ENCODE measurements at places on chromosomes 1 and 21.

GRCh38 chr1:61254634-61255357, 172.4 kb downstream of the NFIA start:
- no peaks in the 10 kb centered on the region for H3K27me3 ChIP-seq
- no peak overlapping the region for H3K27ac ChIP-seq
- no peak overlapping the region for H3K4me3 ChIP-seq
- H3K4me1 ChIP-seq, result peaks cover 16% of the 10 kb centered on the region
- no peaks in the 10 kb centered on the region for H3K36me3 ChIP-seq

GRCh38 chr1:41720861-41721410, 197.8 kb downstream of the HIVEP3 start:
- DNase-seq, result no peak
- H3K27ac ChIP-seq, result no peak overlapping the region
- peaks cover 5% of the 10 kb centered on the region for H3K4me1 ChIP-seq
- no peak overlapping the region for H3K4me3 ChIP-seq
- H3K36me3 ChIP-seq, result no peaks in the 10 kb centered on the region
- H3K27me3 ChIP-seq, result no peaks in the 10 kb centered on the region

DNA sequence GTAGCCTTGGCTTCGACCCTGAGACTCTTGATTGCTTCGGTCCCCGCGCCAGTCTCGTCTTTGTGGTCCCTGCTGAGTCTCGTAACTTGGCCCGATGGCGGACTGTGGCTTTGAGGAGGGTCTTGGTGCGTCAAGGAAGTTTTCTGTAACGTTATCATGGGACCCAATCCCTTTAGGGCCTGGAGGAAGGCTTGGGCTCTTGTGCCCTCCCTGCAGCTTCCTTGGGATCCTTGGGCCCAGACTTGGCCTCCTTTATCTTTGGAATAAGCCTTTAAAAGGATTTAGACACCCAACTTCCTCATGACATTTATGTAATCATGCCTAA, 371 bp downstream of the ZMPSTE24 start:
- peaks cover 17% of the 10 kb centered on the region for H3K4me1 ChIP-seq
- peaks cover 35% of the 10 kb centered on the region for H3K36me3 ChIP-seq
- no peaks in the 10 kb centered on the region for H3K27me3 ChIP-seq
- no peak for DNase-seq

DNA sequence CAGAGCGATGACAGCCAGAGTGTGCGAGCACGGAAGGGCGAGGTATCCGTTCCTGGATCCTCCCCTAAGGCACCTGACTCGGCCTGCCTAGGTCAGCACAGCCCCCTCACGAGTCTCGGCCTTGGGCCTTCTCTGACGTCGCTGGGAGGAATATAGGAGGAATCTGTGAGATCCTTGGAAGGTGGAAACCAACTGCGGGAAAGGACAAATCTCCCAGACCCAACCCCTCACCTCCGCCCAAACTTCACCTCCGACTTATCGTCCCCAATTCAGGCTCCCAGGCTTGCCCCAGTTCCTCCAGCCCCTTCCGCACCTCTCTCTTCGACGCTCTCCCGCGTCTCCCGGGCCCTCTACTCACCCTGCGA, 494 bp downstream of the APH1A start:
- peaks cover 34% of the 10 kb centered on the region for H3K36me3 ChIP-seq
- peaks cover 18% of the 10 kb centered on the region for H3K4me1 ChIP-seq
- peak overlapping the region; percentile 92 for H3K4me3 ChIP-seq

DNA sequence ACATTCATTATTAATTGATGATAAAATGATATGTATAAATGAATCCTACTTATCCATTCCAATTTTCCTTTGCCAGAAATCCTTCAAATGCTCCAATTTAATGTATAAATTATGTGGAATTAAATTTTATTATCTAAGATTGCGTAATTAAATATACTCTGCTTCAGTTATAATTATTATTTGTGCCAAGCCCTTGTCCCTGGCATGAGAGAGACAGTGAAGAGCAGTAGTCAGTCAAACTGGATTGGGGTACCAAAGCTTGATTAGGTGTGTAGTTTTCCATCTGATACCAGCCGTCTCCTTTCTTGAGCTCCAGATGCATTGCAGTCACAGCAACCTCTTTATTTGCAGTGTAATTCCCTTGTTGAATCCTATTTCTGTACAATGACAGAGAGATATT, 22.4 kb upstream of the MTF2 start:
- H3K27ac ChIP-seq, result no peak overlapping the region
- no peak for DNase-seq
- H3K4me1 ChIP-seq, result no peaks in the 10 kb centered on the region
- H3K27me3 ChIP-seq, result no peaks in the 10 kb centered on the region
- no peak overlapping the region for H3K4me3 ChIP-seq

DNA sequence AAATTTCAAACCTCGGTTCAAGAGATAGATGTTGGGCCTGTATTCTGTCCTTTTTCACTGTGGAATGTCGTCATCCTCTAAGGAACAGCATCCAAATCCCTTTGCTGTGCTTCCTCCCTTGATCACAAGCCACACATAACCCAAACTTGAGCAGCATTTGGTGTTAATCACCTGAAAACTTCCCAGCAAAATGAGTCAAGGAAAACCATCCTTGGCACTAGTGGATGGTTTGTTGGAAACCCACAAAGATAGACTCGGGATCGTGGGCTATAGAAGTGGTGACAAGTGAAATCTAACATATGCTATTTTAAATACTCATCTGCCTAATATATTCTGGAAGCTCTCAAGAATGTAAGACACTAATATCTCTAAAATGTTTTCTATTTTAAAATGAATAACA, 459.1 kb downstream of the SETD4 start:
- no peak overlapping the region for H3K4me3 ChIP-seq
- DNase-seq, result no peak
- H3K27ac ChIP-seq, result no peak overlapping the region
- no peaks in the 10 kb centered on the region for H3K36me3 ChIP-seq
- no peaks in the 10 kb centered on the region for H3K4me1 ChIP-seq

DNA sequence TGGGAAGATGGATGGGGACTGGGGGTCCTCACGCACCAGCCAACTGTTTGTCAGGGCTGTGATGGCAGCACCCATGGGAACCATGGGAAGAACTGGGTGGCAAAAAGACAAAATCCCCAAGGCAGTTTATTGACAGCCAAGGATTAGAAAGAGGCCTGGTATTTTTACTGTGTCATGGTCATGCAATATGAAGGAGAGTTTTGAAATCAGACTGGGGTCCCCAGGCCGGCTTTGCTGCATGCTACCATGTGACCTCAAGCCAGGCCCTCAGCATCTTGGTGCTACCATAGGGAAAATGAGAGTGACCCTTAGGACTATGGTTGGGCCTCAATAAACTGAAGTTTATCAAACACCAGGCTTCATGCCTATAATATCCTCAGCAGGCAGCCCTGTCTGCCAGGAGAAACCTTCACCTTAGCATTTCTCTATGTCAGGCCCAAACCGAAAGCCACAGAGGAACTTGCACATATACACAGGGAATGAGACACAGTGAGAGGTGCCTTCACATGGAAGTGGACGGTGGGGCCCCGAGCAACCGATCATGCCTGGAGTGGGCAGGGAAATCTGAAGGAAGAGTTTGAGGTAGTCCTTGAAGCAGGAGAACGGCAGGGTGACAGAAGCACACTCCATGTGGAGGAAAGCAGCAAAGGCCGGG, 203.2 kb downstream of the HIVEP3 start:
- no peaks in the 10 kb centered on the region for H3K36me3 ChIP-seq
- H3K4me1 ChIP-seq, result peaks cover 16% of the 10 kb centered on the region
- DNase-seq, result no peak
- no peak overlapping the region for H3K4me3 ChIP-seq
